Cortex of kidney (tissue), 1 donor: ENCODE measurements at places on chromosomes 3 and 15.
A peak's percentile ranks its signal among the peaks of the same experiment; 100 is the strongest.

DNA sequence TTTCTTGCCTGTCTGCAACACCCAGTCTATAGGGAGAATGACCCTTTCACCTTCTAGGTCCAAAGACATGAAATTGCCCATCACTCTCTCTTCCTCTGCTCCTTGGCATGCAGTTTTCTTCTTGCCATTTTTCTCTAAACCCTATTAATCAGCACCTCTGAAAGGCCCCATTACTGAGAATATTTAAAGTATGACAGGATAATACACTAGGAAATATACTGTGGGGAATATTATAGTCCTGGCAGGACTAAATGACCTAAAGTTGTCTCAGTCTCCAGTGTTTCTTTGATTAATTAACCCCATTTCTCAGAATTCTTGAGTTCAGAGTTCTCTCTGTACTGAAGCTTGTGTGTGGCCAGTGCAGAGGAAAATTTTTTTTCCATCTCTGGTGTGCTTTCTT lies 730.7 kb downstream of the AGBL1 start:
- no peak for DNase-seq

DNA sequence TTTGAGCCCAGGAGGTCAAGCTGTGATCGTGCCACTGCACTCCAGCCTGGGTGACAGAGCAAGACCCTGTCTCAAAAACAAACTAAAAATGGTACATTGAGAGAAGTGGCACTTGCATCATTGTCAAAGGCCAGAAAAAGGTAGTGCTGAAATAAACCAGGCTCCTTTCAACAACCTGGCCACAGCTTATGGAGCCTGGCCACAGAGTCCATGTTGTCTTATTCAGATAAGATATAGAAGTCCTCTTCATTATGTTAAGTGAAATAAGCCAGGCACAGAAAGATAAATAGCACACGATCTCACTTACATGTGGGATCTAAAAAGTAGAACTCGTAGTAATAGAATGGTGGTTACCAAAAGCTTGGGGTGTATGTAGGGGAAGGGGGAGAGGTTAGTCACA lies 34.8 kb downstream of the EMC4 start:
- DNase-seq, result no peak

DNA sequence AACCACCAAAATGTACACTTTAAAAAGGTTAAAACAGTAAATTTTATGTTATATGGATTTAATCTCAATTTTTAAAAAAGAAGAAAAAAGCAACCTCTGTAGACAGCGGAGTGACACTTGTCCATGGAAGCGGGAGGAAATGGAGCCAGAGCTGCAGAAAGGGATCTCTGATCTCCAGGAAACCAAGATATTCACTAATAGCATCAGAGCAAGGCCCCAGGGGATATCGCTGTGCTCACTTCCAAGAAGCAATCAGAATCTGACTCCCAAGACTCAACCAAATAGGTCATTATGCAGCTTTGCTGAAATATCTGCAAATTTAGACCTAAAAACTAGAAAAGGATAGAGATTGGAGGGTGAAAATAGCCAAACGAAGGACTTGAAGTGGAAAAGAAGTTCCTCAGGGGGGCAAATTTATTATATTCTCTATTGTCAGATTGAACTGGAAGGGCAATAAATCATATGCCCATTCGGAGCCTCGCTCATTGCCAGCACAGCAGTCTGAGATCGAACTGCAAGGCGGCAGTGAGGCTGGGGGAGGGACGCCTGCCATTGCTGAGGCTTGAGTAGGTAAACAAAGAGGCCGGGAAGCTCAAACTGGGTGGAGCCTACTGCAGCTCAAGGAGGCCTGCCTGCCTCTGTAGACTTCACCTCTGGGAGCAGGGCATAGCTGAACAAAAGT lies 62.0 kb upstream of the ATP2C1 start:
- no peak for DNase-seq

DNA sequence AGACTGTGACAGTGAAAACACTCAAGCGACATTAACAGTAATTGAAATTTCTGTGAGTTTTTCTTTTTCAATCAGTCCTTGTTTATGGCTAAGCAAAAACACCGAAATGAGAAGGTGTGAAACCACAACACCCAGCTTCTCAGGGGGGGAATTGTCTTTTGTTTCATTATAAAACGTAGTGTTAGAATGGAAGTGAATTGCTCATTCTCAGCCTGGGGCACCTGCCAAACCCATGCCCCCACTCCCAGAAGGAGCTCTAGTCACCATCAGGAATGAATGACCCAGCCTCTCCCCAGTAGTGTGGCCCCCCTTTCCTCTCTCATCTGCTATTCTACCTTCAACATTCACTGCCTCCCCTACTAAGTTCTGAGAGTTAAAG lies 185.8 kb upstream of the CFAP20DC start:
- no peak for DNase-seq

DNA sequence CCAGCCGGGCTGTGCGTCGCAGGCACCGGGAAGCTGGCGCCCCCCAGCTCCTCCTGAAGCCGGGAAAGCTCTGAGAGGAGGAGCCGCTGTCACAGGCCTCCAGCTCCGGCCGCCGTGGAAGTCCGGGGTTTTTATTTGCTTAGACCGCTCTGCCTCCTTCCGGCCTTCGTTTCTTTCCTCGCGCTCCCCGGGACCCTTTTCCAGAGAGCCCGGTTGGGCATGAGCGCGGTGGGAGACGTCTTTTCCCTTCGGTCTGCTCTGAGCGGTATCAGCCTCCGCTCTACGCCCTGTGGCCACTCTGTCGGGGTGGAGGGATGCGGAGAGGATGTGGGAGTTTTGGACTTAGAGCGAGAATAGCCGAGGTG lies 559 bp downstream of the SENP5 start:
- no peak for DNase-seq

DNA sequence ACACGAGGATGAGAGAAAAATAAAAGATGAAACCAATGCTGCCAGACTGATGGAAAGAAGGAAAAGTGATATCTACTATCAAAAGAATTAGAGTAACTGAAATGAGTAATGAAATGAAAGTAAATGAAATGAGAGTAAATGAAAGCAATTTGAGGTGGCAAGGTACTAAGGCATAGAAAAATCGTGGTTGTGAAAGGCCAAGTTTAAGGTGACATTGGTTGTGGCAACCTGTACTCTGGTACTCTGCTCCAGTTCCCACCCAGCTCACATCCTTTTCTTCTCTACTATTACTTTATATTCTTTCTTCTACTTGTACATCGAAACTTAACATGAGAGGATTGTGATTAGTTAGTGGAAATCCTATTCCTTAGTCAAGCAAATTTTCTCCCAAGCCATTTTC lies 10.1 kb downstream of the RFX7 start:
- DNase-seq, result no peak

DNA sequence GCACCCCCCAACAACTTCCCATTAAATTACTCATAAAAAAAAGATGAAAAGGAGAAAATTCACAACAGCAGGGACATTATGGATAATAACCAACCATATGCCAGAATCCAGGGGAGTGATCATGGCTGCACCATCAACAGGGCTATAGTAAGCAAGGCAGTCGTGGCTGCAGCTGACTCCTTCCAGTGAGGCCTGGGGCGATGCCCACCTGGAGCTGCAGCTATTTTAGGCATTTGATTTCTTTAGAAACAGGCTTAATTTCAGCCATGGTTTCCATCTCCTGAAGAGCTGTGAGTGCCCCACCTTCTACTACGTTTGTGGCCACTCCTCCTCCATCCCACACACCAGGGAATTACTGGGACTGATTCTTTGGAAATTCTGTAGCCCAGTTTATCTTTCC lies 84.0 kb downstream of the MINAR1 start:
- DNase-seq, result no peak

DNA sequence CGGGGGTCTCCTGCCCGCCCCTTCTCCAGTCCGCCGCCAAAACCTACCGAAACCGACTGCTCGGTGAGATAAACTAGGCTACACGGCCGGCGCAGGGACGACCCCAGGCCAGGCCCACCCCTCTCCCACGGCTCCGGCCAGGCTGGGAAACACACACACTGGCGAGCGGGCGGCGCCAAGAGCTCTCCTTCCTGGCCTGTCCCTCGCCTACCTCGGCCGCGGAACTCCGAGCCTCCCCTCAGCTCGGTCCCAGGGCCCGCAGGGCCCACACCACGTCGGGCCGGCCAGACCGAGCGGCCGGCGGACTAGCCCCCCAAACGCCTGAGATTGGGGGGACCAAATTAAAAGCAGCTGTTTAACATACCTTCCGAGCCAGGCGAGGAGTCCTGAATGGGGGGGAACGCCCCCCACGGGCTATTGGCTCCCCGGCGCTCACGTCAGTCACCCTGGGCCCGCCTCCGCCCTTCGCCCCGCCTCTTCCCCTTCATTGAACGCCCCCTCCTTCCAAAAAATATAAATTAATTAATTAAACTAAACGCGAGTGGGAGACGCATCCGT lies 4.0 kb upstream of the SIN3A start:
- peak; percentile 25 for DNase-seq

- no peak for DNase-seq
Measured at GRCh38 chr15:91912336-91912735, 58.8 kb downstream of the SLCO3A1 start.

DNA sequence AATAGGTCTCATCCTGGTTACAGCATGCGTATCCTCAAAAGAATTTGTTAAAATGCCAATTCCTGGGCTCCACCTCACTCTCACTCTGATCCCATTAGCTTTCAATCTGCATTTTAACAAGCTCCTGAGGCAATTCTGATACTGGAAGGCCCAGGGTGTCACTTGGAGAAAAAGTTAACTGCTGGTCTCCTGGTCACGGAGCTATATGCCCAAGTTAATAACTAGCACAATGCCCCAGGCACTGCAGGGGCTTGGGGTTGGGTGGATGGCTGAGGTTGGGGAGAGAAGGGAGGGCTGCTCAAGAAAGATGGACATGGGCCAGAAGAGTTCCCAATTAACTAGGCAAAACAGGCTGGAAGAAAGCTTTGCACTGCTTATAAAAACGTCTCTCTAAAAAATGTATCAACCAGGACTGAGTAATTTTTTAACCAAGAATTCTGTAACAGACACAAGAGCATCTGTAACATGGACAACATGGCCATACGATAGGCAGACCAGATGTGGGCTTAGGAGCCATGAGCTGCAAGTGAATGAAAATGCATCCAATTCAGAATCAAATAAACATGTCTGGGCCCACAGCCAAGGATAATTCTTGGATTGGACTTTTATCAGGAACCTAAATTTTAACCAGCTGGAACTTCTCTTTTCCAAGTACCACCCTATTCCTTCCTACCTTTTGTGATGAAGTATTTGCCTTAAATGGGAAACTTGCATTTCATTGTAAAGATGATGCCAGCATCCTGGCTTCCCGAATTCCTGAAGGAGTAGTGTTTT lies 4.2 kb downstream of the IL17RD start:
- no peak for DNase-seq

DNA sequence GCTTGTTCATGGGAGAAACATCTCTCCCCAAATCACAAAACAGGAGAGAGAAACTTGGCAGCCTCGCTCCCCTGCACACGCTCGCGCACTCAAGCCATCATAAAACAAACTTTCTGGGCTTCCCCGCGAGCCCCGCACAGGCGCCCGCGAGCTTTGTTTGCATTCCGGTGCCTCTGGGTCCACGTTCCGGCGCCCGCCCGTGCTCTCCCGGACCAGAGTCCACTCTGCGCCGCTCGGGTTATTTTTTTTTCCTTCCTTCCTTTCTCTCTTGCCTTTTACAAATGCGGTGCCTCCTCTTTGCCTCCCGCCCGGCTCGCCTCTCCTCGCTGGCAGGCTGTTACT lies 363 bp downstream of the MAGI1 start:
- DNase-seq, result no peak

GRCh38 chr15:45199136-45199810 lies 11.5 kb upstream of the SHF start:
- DNase-seq, result no peak

DNA sequence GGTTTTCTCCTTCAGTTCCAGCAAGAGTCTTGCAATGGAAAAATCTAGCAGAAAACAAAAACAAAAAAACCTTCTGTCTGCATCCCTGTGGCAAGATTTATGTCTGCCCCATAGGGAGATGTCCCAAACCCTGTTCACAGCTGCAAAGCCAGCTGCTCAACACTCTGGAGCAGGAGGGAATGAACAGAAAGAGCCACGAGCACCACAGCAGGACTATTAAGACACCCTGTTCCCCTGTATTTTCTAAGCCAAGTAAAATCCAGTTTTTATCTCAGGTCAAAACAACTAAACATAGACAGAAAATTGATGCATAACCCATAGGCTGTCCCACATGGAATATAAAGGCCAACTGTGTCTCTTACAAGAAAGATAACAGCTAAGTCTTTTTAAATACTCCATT lies 357.9 kb downstream of the LSAMP start:
- no peak for DNase-seq

DNA sequence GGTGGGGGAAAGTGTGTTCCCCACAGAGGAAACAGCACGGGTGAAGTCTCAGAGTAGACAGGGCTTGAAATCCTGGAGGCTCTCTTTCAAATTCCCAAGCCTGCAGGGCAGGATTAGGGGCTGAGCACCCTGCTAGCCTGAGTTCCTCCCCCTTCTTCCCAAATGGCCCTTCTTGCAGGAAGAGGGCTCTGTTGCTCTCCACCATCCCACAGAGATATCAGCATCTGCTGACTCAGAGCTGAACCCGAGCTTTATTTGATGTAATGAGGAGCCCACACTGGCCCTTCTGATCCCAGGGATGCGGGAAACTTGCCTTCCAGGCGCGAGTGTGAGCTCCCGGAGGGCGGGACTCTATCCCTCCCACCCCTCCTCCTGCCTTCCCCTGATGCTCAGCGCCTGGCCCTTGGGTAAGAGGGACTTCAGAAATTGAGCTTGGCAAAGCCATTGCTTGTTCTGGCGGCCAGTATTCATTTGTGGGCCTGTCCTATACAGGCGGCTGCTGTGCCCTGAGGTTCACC lies 1.4 kb upstream of the STRA6 start:
- no peak for DNase-seq

DNA sequence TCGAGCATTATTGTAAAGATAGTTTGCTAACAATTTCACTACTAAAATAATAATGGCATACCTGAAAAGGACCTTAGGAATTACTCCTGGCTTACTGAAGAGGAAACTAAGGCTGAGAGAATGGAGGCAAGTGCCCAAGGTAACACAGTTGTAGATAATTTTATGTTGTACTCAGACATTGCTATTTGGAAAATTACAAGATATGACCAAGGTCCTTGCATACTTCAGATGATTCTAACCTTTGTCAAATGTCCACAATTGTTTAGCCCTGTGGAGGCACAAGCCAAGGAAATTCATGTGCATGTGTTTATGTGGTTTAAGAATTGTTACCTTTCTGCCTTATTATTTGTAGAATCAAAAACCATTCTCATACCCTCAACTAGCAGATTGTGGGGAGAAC lies 105.7 kb downstream of the TUSC7 start:
- no peak for DNase-seq

DNA sequence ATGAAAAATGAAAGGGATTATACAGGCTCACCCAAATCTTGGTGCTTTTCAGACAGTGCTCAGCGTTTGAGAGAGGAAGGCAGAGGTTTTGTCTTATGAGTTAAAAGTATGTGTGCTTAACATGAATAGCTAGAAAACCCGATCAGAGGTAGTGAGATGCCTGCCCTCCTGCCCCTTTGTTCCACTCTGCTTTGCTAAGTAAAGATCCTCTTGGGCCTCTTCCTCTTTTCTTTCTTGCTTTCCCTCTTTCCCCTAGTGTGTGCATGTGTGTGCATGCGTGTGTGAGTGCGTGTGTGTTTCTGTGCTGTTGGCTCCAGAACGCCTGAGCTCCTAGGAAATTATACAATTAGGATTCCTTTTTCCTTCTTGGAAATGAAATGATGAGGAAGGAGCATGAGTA lies 261.3 kb upstream of the NR2E3 start:
- no peak for DNase-seq
